ENCODE measurements at places on chromosomes 1 and 21.

DNA sequence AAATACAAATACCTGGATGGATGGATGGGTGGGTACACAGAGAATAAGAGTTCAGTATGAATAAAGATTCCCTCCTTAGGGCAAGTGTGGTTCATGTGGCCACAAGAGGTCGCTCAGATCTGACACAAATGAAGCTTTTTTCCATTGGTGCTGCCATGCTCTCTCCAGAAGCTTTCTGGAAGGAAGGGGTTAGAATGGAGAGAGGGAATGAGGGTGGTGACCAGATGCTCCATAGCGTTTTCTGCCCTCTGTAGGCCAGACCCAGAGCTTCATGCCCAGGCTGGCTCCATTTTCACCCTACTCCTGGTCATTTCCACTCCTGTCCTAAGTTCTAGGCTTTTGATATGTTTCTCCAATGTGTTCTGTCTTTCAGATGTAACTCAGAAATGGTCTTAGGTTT lies 3.3 kb upstream of the FCRL6 start:
- no peak for DNase-seq

GRCh38 chr1:106768501-106768900 lies 288.0 kb upstream of the PRMT6 start:
- no peak for DNase-seq

DNA sequence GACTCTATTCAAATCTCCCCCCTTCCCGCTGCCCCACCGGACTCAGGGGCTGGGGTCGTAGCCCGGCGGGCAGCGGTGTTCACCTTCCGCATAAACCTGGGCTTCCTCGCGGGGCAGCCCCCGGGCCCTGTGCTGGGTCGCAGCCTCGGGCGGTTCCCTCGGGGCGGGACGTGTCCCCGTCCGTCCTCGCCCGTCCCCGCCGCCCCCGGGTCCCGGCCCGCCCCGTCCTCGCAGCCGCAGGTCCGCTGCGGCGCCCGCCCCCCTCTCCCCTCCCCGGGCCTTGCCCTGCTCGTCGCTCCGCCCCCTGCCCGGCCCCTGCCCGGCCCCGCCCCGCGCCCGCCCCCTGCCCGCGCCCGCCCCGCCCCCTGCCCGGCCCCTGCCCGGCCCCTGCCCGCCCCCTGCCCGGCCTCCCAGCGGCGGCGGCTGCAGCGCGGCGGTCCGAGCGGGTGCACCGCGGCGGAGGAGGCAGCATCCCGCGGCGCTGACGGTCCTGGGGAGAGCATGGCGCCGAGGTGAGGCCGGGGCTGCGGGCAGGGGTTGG lies at the start of gene COL18A1:
COL18A1 (plus strand) TSS at position 436 of the 541 bp plus-strand sequence; CDS start at position 502, 66 bp downstream.
- DNase-seq = no peak

GRCh38 chr1:167588361-167588760 lies 34.8 kb upstream of the CREG1 start:
- no peak for DNase-seq

DNA sequence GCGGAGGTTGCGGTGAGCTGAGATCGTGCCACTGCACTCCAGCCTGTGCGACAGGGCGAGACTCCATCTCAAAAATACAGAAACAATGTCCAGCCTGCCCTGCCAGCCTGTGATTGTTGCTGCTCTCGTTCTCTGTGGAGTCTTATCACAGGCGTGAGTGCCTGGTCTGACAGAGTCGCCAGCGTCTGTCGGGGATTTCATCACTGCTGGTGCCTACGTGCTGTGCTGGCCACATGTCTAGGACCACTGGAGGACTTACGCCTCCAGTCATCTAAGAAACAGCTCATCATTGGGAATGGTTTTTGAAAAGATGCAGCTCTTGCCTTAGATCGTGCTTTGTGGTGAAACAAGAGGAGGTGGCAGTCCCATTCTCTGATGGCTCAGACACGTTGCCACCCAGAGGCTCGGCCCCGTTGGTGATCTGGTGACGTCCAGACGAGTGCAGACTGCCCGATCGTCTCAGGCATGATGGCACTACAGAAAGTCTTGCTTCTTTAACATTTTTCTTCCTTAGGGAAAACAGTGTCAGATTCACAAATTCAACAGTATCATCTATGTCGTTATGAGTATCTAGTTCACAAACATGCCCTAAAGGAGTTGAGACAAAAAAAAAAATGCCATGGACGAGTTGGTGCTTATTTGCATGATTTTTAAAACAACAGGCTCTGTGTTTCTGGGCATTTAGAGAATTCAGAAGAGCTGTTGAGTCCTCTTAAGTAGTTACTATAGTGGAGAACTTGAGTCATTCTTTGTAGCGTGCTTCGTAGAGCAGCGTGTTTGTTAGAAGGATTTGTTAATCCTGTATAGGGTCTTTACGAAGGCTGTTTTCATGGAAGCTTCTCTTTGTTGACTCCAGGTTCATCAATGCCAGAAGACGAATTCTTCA lies 47.5 kb downstream of the CBS start:
- no peak for DNase-seq

GRCh38 chr1:167099851-167100250 lies 6.0 kb downstream of the STYXL2 start:
- no peak for DNase-seq

DNA sequence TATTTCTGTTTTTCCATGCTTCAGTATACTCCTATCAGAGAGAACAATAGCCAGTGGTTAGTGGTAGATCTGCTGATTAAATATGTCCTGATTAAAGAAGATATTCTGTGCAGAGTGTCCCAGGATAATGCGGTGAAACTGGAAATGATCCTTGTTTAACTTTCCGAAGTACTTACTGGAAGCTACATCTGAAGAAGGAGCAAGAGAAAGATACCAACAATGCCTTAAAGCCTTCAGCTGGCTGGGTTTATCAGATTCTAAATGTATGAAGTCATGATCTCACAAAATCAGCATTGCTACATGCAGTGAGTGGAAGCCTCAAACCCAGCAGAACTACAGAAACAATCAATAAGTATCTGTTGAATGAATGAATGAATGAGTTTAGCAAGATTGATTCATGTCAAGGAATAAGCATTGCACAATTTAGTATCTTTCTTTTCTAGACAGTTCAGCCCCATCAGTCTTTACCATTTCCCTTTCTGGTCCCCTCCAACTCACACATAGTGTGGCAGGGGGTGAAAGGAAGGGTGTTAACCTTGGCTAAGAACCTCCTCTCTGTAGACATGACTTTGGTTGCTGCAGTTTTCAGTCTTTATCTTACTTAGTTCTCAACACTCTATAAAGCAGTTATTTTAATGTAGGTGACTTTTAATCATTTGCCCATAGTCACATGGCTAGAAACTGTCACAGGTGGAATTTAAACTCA lies 24.7 kb upstream of the DNASE2B start:
- no peak for DNase-seq

DNA sequence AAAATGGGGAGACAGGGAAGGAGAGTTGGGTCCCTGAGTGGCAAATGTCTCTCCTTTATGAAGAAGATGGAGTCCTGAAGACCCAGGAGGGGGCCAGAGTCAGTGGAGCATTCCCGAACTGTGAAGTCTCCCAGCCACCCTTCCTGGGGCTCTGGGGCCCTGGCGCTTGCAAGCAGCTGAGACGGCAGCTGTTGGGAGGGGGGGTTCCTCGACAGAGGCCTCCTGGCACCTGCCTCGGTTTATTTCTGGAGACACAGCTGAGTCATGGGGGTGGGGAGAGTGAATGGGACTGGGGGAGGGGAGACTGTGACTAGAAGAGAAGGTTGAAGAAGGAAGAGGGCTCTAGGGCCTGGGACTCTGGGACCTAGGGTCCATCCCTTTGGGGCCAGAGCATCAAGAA lies 14.0 kb downstream of the NES start:
- DNase-seq = no peak

- no peak for DNase-seq
Measured at GRCh38 chr1:31577515-31578192, 1.3 kb downstream of the TINAGL1 start.

All from cortex of kidney (tissue), 1 donor.